ENCODE measurements at places on chromosomes 1 and 21. TPM values are rescaled to one million over a fixed set of nuclear protein-coding genes. Genes with fewer than 3 reads are reported as not detected.

The BCAN gene
- total RNA-seq: not detected

DNA sequence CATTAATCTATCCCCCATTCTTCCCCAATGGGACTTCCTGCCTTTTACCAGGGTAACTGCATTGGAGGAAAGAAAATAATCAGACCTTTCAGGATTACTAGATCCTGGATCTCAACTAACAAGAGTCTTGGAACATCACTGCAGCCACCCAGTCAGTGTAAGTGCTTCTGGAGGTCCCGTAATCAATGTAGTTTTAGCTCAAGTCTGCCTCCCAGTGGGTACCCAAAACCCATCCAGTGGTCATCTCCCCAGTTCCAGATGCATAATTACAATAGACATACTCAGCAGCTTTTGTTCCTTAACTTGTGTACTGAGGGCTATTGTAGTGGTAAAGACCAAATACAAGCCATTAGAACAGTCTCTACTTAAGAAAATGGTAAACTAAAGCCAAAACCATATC, 319.1 kb downstream of the GPATCH2 start:
- no peaks in the 10 kb centered on the region for H3K4me1 ChIP-seq
- H3K36me3 ChIP-seq: no peaks in the 10 kb centered on the region
- no peak for DNase-seq

The TMPRSS15 gene
- not detected for total RNA-seq

The TRAF3IP3 gene
- 217 TPM for total RNA-seq

GRCh38 chr1:145871994-145872924, 13.4 kb upstream of the PIAS3 start:
- peak; percentile 50 for DNase-seq
- H3K27me3 ChIP-seq: no peaks in the 10 kb centered on the region
- peak overlapping the region; percentile 70 for H3K4me3 ChIP-seq
- no peak overlapping the region for H3K27ac ChIP-seq
- H3K36me3 ChIP-seq: no peaks in the 10 kb centered on the region

DNA sequence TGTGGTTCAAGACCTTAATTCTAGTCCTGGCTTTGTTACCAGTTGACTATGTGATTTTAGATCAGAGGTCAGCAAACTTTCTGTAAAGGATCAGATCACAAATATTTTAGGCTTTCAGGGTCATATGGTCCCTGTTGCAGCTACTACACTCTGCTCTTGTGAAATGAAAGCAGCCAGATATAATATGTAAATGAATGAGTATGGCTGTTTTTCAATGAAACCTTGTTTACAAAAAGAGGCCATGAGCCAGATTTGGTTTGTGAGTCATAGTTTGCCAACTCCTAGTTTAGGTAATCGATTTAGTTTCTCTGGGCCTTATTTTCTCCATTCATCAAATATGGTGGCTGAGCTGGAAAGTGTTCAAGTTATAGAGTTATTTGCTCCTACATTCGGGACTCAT, 346.7 kb downstream of the NUF2 start:
- H3K4me3 ChIP-seq: no peak overlapping the region
- H3K36me3 ChIP-seq: no peaks in the 10 kb centered on the region
- no peaks in the 10 kb centered on the region for H3K4me1 ChIP-seq
- no peak for DNase-seq
- H3K27me3 ChIP-seq: no peaks in the 10 kb centered on the region

The AZIN2 gene
- total RNA-seq: 2.9 TPM

DNA sequence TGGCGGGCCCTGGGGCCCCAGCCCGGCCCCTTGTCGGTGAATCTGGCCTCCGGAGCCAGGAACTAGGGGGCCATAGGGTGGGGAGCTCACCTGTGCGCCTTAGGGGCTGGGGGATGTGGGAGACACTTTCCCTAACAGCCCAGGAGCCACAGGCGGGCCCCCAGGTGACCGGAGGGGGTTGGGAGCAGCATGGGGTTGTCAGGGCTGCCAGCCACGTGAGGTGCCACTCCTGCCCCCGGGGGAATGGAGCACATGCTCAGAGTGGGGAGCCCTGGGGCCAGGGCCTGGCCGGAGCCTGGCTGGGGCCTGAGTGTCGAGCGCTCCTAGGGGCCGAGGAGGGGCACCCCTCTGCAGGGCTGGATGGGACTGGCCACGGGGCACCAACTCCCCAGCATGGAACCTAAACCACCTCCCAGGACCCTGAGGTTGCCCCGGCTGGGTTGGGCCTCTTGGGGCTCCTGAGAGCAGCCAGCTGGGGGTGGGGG, 19.9 kb downstream of the PRXL2B start:
- no peaks in the 10 kb centered on the region for H3K27me3 ChIP-seq
- no peak overlapping the region for H3K4me3 ChIP-seq
- H3K36me3 ChIP-seq: no peaks in the 10 kb centered on the region
- no peaks in the 10 kb centered on the region for H3K4me1 ChIP-seq
- H3K27ac ChIP-seq: no peak overlapping the region

DNA sequence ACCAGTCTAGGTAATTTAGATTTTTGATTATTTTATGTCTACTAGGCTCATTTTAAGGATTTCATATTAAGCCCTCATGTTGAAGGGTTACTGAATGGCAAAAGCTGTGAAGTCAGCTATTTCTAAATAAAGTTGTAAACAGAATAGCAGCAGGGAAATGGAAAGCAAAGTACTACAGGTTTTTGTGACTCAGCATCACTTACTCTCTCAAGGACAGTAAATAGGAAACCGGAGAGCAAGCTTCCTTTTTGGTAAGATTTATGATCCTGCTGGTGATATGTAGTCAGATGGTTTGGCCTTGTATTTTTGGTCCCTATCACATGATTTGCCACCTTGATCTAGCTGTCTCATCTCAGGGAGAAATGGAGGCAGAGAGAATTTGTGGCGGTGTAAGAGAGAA, 226.0 kb downstream of the RPS6KC1 start:
- no peaks in the 10 kb centered on the region for H3K27me3 ChIP-seq
- no peak for DNase-seq
- no peak overlapping the region for H3K27ac ChIP-seq
- no peaks in the 10 kb centered on the region for H3K4me1 ChIP-seq
- H3K36me3 ChIP-seq: peaks cover 13% of the 10 kb centered on the region
- H3K4me3 ChIP-seq: no peak overlapping the region

The ADORA1 gene
- not detected for total RNA-seq

DNA sequence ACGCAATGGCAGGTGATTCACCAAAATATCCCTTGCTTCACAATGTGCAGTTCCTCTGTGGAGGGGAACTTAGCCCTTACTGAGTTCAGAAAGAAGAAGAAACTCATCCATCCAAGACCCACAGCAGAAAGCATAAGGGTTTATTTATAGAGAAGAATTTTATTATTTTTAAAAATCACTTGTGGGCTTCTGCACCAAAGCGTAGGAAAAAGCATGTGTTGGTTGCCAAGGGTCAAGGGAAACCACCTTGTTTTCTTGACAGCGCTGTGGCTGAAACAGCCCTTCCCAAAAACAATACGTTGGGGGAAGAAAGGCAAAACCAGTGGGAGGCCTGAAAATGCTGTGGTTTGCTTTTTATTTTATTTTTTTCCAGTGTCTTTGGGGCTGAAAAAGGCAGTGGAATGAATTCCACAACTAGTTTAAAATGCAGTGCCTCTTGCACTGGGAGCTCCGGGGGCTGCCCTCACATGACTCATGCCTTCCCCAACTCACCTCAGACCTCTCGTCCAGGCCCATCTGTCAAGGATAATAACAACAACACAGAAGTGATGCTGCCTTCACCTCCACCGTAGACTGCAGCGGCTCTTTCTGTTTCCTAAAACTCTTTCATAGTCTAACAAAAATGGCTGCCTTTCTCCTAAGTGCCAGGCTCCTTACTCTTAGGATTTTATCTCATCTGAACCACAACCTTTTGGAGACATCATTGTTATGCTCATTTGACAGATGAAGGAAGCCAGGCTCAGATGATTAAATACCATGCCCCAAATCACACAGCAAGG, 224.2 kb upstream of the JUN start:
- no peaks in the 10 kb centered on the region for H3K36me3 ChIP-seq
- H3K4me3 ChIP-seq: no peak overlapping the region
- DNase-seq: peak; percentile 64
- H3K4me1 ChIP-seq: peaks cover 43% of the 10 kb centered on the region
- H3K27me3 ChIP-seq: peaks cover 4% of the 10 kb centered on the region

GRCh38 chr1:227958617-227959324, 11.0 kb upstream of the WNT9A start:
- H3K4me1 ChIP-seq: peaks cover 3% of the 10 kb centered on the region
- no peak overlapping the region for H3K4me3 ChIP-seq
- no peak overlapping the region for H3K27ac ChIP-seq
- no peak for DNase-seq
- H3K36me3 ChIP-seq: no peaks in the 10 kb centered on the region

- H3K4me1 ChIP-seq: peaks cover 27% of the 10 kb centered on the region
- DNase-seq: peak; percentile 62
- peak overlapping the region; percentile 73 for H3K27ac ChIP-seq
- H3K36me3 ChIP-seq: peaks cover 7% of the 10 kb centered on the region
Measured at GRCh38 chr1:204578867-204579664, 62.9 kb downstream of the MDM4 start.

GRCh38 chr1:234561319-234561718, 48.7 kb downstream of the IRF2BP2 start:
- H3K27me3 ChIP-seq: no peaks in the 10 kb centered on the region
- DNase-seq: no peak
- H3K36me3 ChIP-seq: no peaks in the 10 kb centered on the region
- peaks cover 6% of the 10 kb centered on the region for H3K4me1 ChIP-seq

DNA sequence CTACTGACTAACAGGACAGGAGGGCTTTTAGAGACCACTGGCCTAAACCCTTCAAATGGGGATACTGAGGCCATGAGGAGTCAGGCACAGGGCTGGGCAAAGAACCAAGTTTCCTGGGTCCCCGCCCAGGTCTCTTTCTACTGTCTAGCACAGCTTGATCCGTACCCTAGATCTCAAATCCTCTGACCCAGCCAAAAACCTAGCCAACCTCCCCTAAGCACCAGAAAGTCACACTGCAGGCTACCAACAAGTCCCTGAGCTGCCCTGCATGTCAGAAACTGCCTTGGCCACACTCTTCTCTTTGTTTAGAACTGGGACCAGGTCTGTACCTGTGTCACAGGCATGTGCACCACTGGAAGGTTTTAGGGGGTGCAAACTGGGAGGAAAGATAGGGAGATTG, 33.6 kb downstream of the AHDC1 start:
- H3K27me3 ChIP-seq: no peaks in the 10 kb centered on the region
- no peak overlapping the region for H3K27ac ChIP-seq
- no peak for DNase-seq
- H3K4me1 ChIP-seq: peaks cover 12% of the 10 kb centered on the region
- H3K36me3 ChIP-seq: no peaks in the 10 kb centered on the region

DNA sequence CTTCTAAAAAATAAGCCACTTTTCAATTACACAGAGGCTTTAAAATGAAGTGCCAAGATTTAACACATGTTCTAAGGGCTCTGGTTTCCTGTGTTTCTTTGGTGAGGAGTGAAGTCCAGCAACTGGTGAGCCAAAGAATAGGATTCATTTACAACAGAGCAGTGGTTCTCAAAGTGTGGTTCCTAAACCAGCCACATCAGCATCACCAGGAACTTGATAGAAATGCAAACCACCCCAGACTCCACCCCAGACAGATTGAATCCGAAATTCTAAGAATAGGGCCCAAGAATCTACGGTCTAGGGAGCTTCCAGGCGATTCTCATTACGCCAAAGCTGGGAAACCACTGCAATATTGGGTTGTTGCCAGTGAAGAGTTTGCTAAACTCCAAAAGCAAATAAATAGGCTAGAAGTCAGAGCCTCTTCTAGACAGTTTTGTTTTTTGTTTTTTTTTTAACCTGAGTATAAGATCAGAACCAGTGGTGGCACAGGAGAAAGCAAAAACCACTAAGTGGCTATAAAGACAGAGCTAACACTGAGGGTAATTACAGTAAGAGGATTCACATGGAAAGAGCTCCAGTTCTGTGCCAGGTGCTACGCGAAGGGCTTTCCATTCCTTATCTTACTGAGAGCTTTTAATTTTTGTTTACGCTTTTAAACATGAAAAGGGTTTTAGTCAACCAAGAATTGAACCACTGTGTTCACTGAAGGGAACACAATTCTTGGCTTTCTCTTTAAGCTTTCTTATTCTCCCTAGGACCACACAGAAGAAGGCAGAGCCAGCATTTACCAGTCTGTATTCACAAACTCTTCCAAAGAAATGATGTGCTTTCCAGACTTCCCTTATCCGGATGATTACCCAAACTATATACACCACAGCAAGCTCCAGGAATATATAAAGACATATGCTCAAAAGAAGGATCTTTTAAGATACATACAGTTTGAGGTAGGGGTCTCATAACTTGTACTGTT, 42.4 kb upstream of the FMO2 start:
- H3K36me3 ChIP-seq: no peaks in the 10 kb centered on the region
- no peak overlapping the region for H3K4me3 ChIP-seq
- DNase-seq: no peak
- peaks cover 12% of the 10 kb centered on the region for H3K27me3 ChIP-seq
- no peaks in the 10 kb centered on the region for H3K4me1 ChIP-seq

DNA sequence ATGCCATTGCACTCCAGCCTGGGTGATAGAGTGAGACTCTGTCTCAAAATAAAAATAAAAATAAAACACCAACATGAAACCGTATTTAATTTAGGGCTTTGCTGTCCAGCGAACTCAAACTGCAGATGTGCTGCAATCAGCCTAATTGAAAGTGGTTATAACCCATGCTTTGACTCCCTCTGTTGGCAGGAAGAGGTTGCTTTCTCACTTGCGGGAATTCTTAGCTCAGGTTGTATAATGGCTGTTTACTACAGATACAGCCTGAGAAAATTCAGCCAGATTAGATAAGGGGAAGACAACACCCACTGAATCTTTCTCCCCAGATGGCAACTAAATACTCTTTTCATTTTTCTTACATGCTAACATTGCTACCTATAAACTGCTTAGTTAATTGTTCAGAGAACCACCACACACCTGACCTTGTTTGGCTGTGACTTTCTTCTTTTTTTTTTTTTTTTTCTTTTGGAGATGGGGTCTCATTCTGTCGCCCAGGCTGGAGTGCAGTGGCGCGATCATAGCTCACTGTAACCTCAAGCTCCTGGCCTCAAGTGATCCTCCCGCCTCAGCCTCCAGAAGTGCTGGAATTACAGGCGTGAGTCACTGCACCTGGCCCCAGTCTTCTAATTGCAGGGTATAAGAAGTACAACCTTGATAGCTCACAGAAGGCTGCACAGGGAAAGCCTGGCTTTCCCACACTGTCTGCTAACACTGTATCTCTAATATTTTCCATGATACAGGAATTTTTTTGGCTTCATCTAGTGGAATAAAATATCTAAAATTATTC, 34.6 kb downstream of the DNTTIP2 start:
- no peak overlapping the region for H3K4me3 ChIP-seq
- peaks cover 4% of the 10 kb centered on the region for H3K27me3 ChIP-seq
- H3K4me1 ChIP-seq: peaks cover 27% of the 10 kb centered on the region
- no peak overlapping the region for H3K27ac ChIP-seq
- DNase-seq: peak; percentile 46

- peaks cover 3% of the 10 kb centered on the region for H3K36me3 ChIP-seq
- H3K4me3 ChIP-seq: no peak overlapping the region
- DNase-seq: no peak
- no peaks in the 10 kb centered on the region for H3K4me1 ChIP-seq
- H3K27ac ChIP-seq: no peak overlapping the region
Measured at GRCh38 chr1:107575226-107575625, 389.8 kb downstream of the VAV3 start.

The UQCRH gene
- 351 TPM for total RNA-seq

The TMIGD3 gene
- 0.24 TPM for total RNA-seq

- H3K27me3 ChIP-seq: no peaks in the 10 kb centered on the region
- peaks cover 7% of the 10 kb centered on the region for H3K36me3 ChIP-seq
- DNase-seq: no peak
- H3K4me1 ChIP-seq: peaks cover 50% of the 10 kb centered on the region
- H3K4me3 ChIP-seq: peak within 1 kb of the TSS; percentile 60
- H3K27ac ChIP-seq: peak within 1 kb of the TSS; percentile 97
Measured at GRCh38 chr1:32246888-32247273, at the start of gene FAM167B. Gene FAM167B (plus strand): TSS chr1:32247222. CDS start chr1:32247422, 200 bp downstream.

GRCh38 chr1:204073837-204074273, 940 bp downstream of the SOX13 start:
- no peaks in the 10 kb centered on the region for H3K36me3 ChIP-seq
- peak overlapping the region; percentile 75 for H3K4me3 ChIP-seq
- no peak overlapping the region for H3K27ac ChIP-seq
- peaks cover 19% of the 10 kb centered on the region for H3K4me1 ChIP-seq

The TFF2 gene
- not detected for total RNA-seq

The SH2D1B gene
- total RNA-seq: not detected
